ENCODE measurements at places on chromosomes 2 and 18. TPM values are rescaled to one million over a fixed set of nuclear protein-coding genes. Genes with fewer than 3 reads are reported as not detected.
A peak's percentile ranks its signal among the peaks of the same experiment; 100 is the strongest.

The SERPINB3 gene
- total RNA-seq: not detected

The LONRF2 gene
- total RNA-seq: 0.02 TPM

The ORMDL1 gene
- total RNA-seq: 81.1 TPM

The ST3GAL5 gene
- 36.8 TPM for total RNA-seq

The SCN2A gene
- 0.02 TPM for total RNA-seq

The RAMP1 gene
- 4.9 TPM for total RNA-seq

The CYTIP gene
- 279 TPM for total RNA-seq

The SERPINB5 gene
- not detected for total RNA-seq

The YPEL5 gene
- total RNA-seq: 39.2 TPM

The EML4 gene
- total RNA-seq: 99.6 TPM

The VWA3B gene
- not detected for total RNA-seq

The ACOXL gene
- not detected for total RNA-seq

The DSG4 gene
- not detected for total RNA-seq

The CD8B2 gene
- not detected for total RNA-seq

The LRRC30 gene
- total RNA-seq: not detected

The SERPINB10 gene
- not detected for total RNA-seq

The SPATA3 gene
- not detected for total RNA-seq

DNA sequence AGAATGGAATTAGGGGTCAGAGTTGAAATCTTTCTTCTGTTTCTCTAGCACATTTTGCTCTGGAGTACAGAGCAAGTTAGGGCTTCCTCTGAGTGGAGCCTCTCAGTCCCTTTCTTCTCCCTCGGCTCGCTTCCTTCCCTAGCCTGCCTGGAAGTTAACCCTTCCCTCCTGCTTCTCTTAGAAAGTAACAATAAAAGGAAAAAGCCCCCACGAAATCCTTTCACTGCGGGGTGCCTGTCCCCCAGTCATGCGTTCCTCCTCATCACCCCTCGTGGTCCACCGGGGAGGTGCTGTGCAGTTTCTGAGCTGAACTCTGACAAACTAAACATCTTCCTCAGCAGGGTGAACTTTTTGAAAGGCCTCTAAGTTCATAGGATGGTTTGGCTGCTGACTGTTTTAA, 2.0 kb downstream of the IGFBP2 start:
- no peak for DNase-seq

- DNase-seq: no peak
Observed at GRCh38 chr2:65019675-65020195, 30.5 kb downstream of the SLC1A4 start.

- DNase-seq: no peak
Observed at GRCh38 chr2:7392076-7392787, 475.0 kb downstream of the RNF144A start.

GRCh38 chr2:202780514-202781021, 91.0 kb downstream of the ICA1L start:
- DNase-seq: no peak

- DNase-seq: no peak
Observed at GRCh38 chr2:198326431-198326830, 522.0 kb downstream of the PLCL1 start.

- DNase-seq: peak; percentile 54
Observed at GRCh38 chr2:191051825-191052778, 38.1 kb upstream of the STAT1 start.

- no peak for DNase-seq
Observed at GRCh38 chr2:43441195-43441594, 154.6 kb downstream of the THADA start.

DNA sequence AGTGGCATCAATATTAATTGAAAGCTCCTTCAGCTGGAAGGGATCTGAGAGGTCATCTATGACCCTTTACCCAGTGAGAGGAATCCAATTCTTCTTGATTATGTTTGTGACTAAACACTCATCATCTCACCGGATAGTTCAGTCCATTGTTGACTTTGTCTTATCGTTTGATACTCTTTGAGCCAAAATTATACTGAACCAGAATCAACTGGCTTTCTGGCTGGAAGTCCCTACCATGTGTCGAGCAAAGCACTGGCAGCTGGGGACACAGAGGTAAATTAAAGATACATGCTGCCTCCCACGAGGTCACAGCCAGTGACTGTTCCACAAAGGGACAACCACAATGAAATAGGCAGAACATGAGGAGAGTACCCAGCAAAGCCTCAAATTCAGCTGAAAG, 91.4 kb upstream of the FHL2 start:
- no peak for DNase-seq

GRCh38 chr2:231932711-231932970, 6.4 kb upstream of the NPPC start:
- DNase-seq: no peak

DNA sequence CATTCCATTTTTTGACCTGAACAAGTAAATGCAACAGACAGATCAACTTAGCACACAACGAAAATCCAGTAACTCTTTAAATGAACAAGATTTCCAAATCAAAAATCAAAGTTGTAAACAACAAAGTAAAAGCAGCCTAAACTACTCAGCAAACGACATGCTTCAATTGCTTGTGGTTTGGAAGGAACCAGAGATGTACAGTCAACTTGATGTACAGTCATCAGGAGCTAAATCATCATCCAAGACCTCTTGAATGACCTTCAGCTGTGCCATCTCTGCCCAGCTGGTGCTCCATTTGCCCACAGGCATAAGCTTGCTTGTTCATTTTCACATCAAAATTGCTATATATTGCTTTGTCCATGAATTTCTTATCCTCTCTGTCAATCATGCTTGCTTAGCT, 109.8 kb downstream of the UPP2 start:
- DNase-seq: no peak

GRCh38 chr2:199870581-199870980, 19.6 kb upstream of the FTCDNL1 start:
- DNase-seq: no peak

GRCh38 chr18:57859314-57859713, 56.2 kb upstream of the ATP8B1 start:
- DNase-seq: peak; percentile 7

DNA sequence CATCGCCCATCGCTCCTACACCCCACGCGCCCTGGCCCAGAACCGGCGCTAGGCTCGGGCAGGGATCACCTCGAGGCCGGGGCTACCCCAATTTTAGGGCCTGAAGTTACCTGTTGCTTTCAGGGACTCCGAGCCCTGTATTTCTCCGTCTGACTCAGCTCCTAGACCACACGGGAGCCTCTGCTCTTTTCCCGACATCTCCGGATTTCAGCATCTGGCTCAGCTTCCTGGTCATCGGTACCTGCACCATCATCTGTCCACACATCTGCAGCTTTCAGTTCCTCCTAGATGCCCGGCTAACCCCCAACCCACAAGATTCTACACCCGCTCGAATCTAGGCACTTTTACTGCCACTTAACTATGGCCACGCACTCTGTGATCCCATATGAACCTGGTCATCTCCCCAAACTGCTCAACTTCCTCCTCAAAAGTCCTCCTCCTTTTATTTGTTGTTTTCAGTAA, 12.1 kb upstream of the HMSD start:
- no peak for DNase-seq

GRCh38 chr2:10159581-10160131, 37.1 kb downstream of the RRM2 start:
- no peak for DNase-seq

DNA sequence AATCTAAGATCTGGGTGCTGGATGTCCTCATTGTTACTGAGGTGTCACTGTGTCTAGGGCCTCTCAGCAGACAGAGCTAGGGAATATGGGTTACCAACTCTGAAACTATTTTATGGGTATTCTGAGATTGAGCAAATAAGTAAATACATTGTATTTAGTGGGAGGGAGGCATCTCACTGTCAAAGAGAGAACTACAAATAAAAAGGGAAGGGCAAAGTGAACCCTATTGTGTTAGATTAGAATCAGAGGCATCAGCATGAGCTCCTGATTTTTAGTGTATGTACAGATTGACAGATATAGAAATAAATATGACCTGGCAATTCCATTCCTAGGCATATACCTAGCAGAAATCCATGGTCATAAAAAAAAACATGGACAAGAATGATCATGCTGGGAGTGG, 33.9 kb upstream of the RAB6C start:
- DNase-seq: no peak

GRCh38 chr2:189267925-189268579, 88.5 kb upstream of the COL5A2 start:
- DNase-seq: no peak

DNA sequence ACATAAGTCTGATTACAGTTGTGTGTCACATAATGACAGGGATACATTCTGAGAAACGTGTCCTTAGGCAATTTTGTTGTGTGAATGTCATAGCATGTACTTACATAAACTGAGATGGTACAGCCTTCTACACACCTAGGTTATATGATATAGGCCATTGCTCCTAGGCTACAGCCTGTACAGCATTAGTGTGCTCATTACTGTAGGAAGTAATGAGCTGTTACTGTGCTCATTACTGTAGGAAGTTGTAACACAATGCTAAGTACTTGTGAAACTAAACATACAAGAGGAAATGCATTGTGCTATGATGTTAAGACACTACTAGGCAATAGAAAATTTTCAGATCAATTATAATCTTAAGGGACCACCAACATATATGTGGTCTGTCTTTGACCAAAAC, 72.8 kb downstream of the UPP2 start:
- DNase-seq: no peak

DNA sequence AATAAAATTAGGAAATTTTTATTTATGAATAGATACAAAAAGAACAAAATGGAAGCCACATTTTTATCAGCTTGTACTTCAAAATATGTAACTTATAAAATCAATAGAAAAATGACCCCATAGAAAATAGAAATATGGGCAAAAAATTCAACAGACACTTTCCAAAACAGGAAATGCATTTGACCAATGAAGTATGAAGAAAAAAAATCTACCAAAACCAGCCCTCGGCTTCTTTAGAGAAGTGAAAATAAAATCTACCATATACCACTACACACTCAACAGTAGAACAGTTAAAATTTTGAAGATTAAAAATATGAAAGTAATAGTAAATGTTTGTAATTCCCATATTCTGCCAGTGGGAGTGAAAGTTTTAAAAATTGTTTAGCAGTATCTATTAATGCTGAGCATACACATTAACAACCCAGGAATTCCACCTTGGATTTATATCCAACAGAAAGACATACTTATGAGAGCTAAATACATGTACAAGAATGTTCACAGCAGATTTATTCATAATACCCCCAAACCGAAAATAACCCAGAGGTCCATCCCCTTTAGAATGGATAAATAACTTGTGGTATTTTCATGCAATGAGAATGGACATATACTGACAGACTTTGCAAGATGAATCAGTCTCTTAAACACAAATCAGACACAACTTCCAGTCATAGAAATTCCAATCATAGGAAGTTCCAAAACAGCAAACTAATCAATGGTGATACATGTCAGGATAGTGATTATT, 318.0 kb downstream of the FIGN start:
- no peak for DNase-seq

DNA sequence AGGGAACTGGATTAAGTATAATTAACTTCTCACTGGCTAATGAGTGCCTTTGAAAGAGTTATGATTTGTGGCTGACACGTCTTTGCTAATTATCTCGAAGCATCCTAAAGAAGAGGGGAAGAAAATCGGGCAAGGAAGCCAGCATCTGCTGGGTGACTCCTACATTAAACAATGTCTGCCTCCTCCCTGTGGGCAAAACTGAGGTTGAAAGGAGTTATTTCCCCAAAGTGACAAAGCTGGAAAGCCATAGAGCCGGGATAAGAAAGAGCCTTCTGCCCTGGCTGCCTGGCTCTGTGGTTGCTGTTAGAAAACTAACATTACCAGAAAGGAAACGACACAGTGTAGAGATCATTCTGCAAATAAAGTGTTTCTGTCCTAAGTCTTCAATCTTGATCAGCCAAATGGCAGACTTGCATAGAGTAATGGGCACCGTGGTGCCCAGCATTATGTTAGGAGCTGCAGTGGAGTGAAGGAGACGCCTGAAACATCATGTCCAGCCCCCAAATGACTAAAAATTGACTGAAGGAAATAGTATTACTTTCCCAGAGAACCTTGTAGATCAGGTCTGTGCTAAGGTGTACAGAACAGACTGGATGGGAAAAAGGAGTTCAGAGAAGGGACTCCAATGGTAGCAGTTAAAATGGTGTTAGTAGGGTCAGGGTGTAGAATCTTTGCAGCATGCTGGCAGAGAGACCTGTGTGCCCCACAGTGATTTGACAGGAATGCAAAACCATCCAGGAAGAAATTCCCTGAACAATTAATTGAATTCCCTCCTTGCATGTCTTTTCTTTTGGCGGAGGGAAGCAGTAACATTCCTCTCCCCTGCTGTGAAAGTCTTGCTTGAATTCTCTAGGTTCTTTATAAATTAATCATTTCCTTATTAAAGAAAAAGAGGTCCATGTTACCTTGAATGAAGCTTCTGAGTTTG, 44.4 kb downstream of the ALPK2 start:
- DNase-seq: no peak

DNA sequence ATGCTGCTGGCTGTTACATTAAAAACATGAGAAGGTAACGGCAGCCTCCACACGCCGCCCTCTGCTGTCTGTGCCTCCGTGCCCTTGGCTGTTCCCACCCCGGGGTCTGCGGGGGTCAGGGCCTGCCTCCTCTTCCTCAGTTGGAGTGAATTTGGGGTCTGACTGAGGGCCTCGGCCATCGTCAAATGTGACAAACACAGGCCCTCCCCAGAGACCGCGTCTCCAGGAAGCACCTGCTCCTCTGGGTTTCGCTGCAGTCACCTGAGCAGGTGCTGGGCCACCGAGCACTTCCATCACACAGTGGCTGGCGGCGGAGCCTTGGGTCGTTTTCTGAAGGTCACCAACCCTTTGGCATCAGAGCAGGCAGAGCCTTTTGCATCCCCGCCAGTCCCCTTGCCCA, 70.9 kb downstream of the NFATC1 start:
- DNase-seq: no peak

- DNase-seq: no peak
Observed at GRCh38 chr2:133557614-133558013, 10.6 kb downstream of the NCKAP5 start.

Data from activated CD4-positive, alpha-beta T cell treated with anti-CD3 and anti-CD28 coated beads, Interleukin-2, amount 10 ng/mL, durations not matched to agents 7 days and 5 days (primary cell).